Activated CD4-positive, alpha-beta T cell treated with anti-CD3 and anti-CD28 coated beads for 48 hours (primary cell): ENCODE measurements at places on chromosomes 6 and 20.

- no peak for DNase-seq
These were observed 8.0 kb downstream of the DNPH1 start for GRCh38 chr6:43221046-43221972.

- no peak for DNase-seq
These were observed 19.5 kb upstream of the TCFL5 start for GRCh38 chr20:62880935-62881661.

- DNase-seq = no peak
These were observed 44.8 kb downstream of the TCP11 start for GRCh38 chr6:35096129-35096862.

- DNase-seq = no peak
These were observed 51.4 kb downstream of the JPH2 start for GRCh38 chr20:44135417-44136204.

GRCh38 chr6:7628909-7629308 is 38.9 kb downstream of the SNRNP48 start:
- no peak for DNase-seq

DNA sequence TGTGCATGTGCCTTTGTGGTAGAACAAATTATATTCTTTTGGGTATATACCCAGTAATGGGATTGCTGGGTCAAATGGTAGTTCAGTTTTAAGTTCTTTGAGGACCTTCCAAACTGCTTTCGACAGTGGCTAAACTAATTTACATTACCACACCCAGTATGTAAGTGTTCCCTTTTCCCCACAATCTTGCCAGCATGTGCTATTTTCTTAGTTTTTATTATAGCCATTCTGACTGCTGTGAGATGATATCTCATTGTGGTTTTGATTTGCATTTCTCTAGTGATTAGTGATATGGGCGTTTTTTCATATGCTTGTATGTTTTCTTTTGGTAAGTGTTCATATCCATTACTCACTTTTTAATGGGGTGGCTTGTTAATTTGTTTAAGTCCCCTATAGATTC is 251.6 kb upstream of the DEFB112 start:
- no peak for DNase-seq

GRCh38 chr6:56381801-56382251 is 134.4 kb upstream of the COL21A1 start:
- no peak for DNase-seq

DNA sequence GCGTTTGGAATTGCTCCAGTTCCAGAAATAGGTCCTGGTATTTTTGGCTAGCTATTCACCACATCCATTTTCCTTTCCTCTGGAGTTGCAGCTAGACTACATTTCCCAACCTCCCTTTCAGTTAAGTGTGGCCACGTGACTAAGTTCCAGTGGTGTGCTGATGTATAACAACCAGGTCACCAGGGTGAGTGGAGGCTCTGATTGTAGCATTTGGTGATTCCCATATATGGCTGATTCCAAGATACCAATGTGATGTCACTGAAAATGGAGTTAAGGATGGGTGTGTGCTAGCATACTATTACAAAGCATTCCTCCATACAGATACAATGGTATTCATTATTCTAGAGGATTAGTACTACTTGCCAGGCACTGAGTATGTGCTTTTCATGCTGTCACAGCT is 49.7 kb upstream of the STK35 start:
- no peak for DNase-seq

- no peak for DNase-seq
These were observed 91.2 kb downstream of the PREX1 start for GRCh38 chr20:48736636-48737035.

DNA sequence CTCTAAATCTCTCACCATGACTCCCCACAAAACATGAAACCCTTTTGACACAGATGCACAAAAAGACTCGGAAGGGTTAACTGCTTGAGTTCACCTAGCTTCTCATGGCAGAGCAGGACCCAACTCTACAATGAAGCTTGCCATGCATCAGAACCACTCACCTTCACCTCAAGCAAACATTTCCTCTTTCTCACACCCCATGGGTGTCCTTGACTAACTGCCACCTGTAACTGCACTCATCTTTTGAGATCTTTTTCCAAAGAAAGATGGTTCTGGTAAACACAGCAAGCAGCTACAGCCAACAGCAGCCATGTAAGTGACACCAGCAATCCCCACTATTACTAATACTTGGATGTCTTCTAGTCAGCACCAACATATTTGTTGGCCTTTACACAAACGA is 76.5 kb downstream of the EFHC1 start:
- DNase-seq = no peak

GRCh38 chr6:25792016-25792415 is 37.5 kb downstream of the SLC17A4 start:
- DNase-seq = no peak
